Activated CD4-positive, alpha-beta T cell treated with anti-CD3 and anti-CD28 coated beads, Interleukin-2, amount 50 U/mL, for 24 hours (primary cell): ENCODE measurements at places on chromosomes 16 and 17.

DNA sequence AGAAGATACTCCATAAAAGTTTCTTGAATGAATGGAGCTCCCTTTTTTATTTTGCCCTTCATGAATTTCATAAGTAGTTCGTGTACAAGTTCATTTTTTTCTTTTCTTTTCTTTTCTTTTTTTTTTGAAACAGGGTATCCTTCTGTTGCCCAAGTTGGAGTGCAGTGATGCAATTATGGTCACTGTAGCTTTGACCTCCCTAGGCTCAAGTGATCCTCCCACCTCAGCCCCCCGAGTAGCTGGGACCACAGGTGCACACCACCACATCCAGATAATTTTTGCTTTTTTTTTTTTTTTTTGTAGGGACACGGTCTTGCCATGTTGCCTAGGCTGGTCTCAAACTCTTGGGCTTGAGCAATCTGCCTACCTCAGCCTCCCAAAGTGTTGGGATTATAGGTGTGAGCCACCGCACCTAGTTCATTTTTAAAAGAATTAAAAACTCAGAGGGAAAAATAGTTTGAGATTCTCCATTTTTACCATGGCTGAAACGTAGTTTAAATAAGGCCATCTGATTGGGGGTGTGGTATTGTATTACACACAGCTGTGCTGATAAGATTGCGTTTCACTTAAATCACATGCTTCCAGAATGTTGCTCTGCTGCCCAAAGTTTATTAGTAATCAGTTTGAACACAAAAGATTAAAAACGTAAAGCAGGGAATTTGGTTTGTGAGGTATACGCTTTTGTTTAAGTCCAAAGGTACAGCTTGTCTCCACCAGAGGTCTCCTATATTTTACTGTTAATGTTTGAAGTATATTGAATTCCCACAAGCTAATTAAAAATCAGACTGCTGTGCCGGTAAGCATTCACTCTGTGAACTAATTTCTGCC, 154.1 kb downstream of the SOCS1 start:
- no peak for DNase-seq

DNA sequence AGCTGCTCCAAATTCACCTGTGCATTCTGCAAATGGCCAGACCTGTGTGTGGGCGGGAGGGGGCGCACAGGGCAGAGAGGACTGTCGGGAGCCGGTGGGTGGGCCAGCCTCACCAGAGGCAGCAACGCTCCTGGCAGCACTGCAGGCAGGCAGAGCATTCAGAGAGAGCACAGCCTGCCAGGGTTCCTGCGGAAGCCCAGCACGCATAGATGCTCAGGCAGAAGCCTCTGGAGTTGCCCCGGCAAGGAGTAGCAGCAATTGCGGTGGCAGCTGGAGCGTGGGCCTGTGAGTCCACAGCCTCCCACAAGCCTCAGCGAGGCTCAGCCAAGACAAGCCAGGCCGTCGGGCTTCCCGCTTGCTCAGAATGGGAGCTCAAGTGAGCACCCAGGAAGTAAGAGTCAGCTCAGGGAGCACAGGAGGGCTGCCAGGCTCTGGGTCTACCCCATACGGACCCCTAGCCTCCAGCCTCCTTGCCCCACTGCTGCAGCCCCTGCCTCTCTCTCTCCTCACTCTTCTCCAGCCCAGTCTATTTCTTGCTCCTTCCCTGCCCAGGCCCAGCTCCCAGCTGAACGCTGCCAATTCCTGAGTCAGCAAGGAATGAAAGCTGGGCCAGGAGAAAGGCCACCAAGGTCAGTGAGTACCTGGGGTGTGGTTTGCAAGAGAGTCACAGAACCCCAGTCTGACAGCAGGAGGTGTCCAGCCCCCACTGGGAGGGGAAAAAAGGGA, 9.6 kb downstream of the EMC6 start:
- no peak for DNase-seq

DNA sequence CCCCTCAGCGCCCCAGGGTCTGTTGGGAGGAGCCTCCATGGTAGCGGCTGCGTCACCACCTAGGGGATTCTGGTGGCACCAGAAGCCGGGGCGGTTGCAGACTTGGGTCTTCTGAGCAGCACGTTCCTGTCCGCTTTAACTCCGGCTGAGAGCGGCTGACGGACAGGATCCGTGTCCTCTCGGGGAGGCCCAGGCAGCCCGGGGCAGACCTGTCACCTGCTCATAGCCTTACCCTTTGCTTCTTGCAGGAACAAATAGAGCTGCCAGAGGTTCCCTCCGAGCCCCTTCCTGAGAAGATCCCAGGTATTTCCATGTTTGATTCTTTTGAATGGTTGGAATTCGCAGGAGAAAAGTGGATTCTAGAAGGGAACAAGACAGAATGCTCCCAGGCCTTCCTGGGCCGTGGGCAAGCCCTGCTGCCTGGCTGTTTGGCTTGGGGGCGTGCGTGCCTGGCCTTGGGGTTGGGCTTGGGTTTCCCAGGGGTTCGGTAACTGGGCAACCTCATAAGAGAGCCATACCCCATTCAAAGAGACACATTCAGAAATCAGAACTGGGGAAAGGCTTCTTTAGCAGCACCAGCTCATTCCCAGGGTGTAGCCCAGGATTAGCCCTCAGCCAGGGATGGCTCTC, 6.6 kb downstream of the CHMP6 start:
- no peak for DNase-seq

- no peak for DNase-seq
Observed at GRCh38 chr17:37168731-37169353, 206.9 kb upstream of the C17orf78 start.

GRCh38 chr17:80619535-80620235, 75.0 kb downstream of the RPTOR start:
- DNase-seq, result no peak

- no peak for DNase-seq
Observed at GRCh38 chr17:7416323-7416722, 3.8 kb upstream of the SPEM1 start.

- no peak for DNase-seq
Observed at GRCh38 chr17:75490173-75490743, 25.1 kb downstream of the CASKIN2 start.

GRCh38 chr16:15616475-15617165, 26.3 kb downstream of the MARF1 start:
- no peak for DNase-seq

DNA sequence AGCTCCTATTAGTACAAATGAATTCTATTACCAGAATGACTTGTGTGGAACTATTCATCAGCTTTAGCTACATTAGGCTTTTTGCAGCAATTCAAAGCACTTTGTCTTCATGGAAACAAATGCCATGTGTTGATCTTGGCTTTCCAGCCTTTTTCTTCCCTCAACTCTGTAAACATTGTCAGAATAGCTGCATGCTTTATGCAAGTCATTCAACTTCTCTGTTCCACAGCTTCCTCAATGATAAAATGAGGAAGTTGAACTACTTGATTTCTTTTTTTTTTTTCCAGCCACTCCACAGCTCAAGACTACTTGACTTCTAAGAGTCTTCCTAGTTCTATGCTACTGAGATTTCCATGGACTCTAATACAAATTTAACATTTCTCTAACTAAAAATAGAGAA, 41.1 kb downstream of the KIAA0753 start:
- DNase-seq, result no peak

- DNase-seq, result no peak
Observed at GRCh38 chr17:78034429-78035091, 76.1 kb downstream of the TNRC6C start.

DNA sequence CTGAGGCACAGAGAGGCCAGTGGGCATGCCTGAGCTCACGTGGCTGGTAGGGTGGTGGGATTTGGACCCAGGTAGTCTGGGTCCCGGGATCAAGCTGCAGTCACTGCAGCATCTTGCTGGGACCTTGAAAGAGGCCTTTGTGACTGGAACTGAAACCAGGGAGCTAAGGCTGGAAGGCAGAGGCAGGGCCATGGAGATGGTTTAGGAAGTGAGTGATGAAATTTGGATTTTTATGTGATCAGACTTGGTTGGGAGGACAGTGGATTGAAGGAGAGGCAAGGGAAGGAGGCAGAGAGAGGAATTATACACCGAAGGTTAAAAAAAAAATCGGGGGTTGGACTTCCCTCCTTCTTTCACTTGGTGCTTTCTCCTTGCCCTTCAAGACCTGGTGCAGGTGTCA, 255.4 kb upstream of the CACNG5 start:
- DNase-seq, result no peak

DNA sequence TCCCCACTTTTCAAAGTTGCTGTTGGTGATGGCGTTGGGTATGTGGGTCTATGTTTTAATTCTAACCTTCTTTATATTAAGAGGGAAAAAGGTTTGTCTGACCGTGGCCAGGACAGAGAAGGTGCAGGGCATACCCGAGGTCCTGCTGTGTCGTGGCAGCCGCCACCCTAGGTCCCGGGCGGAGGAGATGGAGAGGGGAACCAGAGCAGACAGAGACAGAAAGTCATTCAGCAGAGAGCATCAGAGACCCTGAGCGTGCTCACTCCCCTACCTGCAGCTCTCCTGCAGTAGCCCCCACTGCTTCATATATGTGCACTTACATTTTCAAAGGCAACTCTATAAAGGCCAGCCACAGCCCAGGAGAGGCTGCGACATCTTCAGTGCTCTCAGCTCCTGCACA, 327.2 kb upstream of the TNRC6C start:
- DNase-seq, result no peak

GRCh38 chr16:35298460-35299243, 1839.2 kb downstream of the TP53TG3F start:
- no peak for DNase-seq

- DNase-seq, result no peak
Observed at GRCh38 chr16:73432850-73433730, 385.2 kb upstream of the ZFHX3 start.

GRCh38 chr16:89828199-89828869, at the start of gene SPIRE2:
Gene SPIRE2, plus strand, starts transcription at chr16:89828475. Its CDS starts 76 bp downstream, at chr16:89828551.
- peak; percentile 27 for DNase-seq

GRCh38 chr16:11165894-11166665, 89.9 kb downstream of the SOCS1 start:
- DNase-seq, result no peak

DNA sequence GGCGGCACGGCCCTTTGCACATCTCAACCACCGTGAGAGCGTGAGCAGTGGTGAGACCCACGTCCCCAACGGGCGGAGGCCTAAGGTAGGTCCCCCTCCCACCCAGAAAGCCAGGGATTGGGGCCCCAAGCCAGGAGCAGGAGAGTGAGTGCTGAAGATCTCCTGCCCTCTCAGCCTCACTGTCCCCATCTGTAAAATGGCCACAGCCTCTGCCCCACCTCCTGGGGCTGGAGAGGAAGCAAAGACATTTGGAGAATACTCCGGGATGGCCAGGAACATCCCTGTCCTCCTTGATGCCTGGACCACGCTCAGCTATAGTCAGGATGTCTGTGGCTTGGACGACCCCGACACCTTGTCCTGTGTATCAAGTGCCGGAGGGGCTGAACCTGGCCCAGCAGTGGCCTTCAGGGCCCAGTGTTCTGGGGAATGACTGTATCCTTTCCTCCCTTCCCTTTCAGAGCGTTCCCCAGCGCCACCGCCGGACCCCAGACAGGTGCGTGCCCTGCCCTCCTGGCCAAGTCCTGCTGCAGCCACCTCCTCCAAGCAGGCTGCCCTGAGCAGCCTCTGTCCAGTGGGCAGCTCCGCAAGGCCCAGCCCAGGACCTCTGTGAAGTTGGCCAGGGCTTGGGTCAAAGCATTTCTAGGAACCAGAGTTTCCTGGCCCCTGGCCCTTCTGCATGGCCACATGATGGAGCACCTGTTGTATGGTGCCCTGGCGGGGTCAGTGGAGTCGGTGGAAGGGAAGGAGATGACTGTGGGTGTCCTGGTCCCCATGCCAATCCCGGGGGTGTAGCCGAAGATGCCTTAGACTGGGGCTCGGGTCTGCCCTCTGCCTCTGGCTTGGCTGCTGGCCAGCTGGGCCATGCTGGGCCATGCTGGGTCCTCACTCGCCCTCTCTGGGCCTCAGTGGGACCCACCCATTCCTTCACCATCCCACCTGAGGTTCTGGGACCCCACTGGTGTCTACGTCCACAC, 38.4 kb downstream of the ADCY7 start:
- DNase-seq, result no peak

DNA sequence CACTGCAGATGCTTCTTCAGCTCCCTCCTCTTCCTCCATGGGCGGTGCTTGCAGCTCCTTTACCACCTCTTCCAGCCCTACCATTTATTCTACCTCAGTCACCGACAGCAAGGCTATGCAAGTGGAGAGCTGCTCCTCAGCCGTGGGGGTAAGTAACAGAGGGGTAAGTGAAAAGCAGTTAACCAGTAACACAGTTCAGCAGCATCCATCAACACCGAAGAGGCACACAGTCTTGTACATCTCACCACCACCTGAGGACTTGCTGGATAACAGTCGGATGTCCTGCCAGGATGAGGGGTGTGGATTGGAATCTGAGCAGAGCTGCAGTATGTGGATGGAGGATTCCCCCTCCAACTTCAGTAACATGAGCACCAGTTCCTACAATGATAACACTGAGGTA, 79.3 kb downstream of the NQO1 start:
- DNase-seq, result no peak

DNA sequence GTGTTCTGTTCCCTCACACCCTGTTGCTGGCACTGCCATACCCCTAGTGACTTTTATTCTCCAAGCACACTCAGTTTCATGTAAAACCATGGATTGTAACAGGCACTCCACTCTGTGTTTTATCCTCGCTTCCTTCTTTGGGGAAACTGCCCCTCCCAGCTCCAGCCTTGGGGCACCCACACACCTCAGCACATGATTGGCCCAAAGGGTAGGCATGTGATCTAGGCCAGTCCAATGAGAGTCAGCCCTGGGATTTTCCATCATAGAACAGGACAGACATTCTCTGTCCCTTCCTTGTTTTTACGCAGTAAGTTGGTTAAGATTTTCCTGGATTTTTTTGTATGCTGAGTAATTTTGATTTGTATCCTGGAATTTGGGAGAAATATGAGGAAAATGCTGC, 115.4 kb downstream of the C16orf95 start:
- no peak for DNase-seq

GRCh38 chr16:14289692-14290340, 218.7 kb downstream of the MRTFB start:
- DNase-seq, result no peak

DNA sequence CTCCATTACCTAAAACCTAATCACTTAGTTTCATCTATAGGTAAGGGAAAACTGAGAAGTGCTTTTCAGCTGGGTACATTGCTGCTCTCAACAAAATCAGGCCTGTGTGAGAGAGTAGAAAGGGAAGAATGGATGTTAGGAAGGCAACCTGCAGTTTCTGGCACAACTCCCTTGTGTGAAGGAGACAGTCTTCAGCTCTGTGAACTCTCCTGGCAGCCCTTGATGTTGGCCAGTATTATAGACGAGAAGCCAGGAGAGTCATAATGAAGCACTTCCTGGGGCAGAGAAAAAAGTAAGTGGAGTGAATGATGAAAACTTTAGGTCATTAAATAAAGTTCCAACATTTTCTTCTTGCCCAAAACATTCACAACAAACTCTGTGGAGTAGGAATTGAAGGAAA, 260.1 kb downstream of the IRX3 start:
- DNase-seq, result no peak

- no peak for DNase-seq
Observed at GRCh38 chr17:77594416-77595209, 363.9 kb upstream of the TNRC6C start.

- DNase-seq, result no peak
Observed at GRCh38 chr17:38750312-38751121, 2.0 kb upstream of the PSMB3 start.

- DNase-seq, result no peak
Observed at GRCh38 chr16:68367030-68367429, 56.2 kb downstream of the PRMT7 start.
